ENCODE measurements at places on chromosomes 4 and X. TPM values are rescaled to one million over a fixed set of nuclear protein-coding genes. Genes with fewer than 3 reads are reported as not detected.

- no peak for DNase-seq
Measured at GRCh38 chrX:79524642-79525041, 157.5 kb upstream of the ITM2A start.

DNA sequence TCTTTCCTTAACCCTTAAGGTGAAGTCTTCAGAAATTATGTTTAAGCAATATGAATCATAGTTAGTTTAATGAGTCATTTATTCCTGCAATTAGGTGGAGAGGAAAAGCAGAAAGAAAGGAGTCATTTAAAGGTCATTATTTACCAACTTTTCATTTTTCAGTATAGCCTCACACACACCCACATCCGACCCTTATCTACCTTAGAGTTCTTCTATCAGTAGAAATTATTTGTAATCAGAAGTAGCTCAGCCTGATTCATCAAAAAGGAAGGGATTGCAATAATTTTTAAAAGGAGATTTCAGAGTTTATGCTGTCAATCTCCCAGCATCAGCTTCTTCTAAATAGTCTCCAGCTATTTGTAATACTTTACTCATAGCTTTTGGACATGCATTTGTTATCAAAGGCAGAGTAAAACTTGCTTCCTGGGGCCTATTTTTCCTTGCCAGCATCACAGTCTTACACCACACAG is 5.9 kb downstream of the ANXA10 start:
- DNase-seq: peak; percentile 58

NSUN7 gene
- total RNA-seq: 1.2 TPM

KIT gene
- 10.4 TPM for total RNA-seq

PGK1 gene
- 432 TPM for total RNA-seq
